ENCODE measurements at places on chromosomes 1 and 21.

DNA sequence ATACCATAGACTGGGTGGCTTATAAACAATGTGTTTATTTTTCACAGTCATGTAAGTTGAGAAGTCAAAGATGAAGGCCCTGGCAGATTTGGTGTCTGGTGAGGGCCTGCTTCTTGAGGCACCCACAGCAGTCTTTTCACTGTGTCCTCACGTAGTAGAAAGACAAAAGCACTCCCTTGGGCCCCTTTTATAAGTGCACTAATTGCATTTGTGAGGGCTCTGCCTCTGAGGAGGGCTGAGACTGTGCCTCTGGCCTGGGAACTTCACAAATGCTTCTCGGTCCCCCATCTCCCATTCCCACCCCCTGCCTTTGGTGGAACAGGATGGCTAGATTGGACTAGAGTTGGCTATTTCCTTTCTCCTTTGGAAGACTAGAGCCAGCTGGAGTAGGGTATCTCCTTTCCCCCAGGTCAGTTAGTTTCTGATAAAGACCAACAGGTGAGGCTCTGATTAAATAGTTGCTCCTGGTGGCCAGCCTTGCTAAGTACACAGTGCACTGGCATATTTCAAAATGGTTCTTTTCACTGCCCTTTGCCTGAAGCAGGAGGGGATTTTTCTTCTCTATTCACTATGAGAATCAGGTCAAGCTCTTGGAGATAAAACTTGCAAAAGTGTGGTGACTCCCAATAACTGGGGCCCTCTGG, 82.9 kb downstream of the PLPPR4 start:
- DNase-seq, result no peak

DNA sequence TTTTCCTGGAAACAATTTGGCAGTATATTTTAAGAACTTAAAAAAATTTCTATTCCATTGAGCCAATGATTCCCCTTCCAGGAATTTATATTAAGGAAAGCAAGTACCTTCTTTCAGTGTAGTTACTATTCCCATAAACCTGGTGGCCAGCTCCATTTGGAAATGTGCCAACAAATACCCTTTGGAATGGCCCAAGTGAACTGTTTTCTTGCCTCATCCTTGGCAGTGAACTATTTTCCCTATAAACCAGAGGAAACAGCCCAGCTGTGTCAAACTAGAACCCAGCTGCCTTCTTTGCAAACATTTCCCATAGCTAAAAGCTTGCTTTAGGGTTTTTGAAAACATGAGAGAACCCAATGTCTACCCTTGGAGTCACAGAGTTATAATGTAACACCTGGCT, 496.9 kb downstream of the NEGR1 start:
- DNase-seq, result peak; percentile 28

DNA sequence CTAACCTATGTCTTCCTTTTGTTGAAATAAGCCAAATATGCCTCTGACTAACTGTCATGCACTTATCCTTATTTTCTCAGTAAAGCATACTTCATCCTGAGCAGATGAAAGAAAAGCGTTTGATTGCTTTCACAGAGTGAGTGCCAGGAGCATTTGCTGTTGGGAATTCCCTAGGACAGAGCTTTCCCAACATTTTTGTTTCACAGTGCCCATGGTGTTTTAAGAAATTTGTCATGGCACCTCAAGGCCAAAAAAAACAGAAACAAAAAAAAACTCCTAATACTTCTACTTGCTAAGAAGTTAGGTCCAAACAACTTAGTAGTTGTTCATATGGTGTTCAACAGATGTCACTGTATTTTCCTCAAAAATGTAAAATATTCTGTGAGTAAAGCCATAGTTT, 120.8 kb upstream of the BMP8A start:
- no peak for DNase-seq

GRCh38 chr1:76115171-76115570, 40.6 kb downstream of the ST6GALNAC3 start:
- no peak for DNase-seq

DNA sequence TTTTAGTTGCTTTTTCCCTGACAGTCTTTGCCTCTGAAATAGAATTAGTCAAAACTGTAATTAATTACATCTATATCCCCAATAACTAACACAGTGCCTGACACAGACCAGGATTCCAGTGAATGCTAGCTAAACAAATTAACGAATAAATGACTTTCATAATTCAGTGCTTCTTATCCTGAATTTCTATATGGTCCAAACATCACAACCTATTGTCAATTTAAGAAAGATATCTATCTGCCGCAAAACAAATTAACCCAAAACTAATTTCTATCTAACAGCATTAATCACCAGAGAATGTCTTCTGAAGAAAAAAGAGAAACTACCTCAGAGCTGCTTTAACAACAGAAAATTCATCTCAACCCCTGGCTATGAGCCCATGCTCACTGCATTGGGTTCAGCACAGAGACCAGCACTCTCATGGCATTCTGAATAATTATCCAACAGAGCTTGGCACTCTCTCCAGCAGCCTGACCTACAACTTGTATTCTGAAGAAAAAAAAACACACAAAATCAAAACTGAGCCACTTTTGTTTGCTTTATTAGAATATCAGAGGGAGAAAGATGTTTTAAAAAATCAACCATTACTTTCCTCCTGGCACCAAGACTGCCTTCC, 547.3 kb upstream of the BEND5 start:
- no peak for DNase-seq

- peak; percentile 76 for DNase-seq
Measured at GRCh38 chr1:8409106-8409505, 91.2 kb downstream of the SLC45A1 start.

GRCh38 chr1:121458291-121459048, 273.7 kb downstream of the SRGAP2C start:
- no peak for DNase-seq
